Fibroblast of mammary gland (primary cell): ENCODE measurements at places on chromosomes 7 and 10.
A peak's percentile ranks its signal among the peaks of the same experiment; 100 is the strongest.

DNA sequence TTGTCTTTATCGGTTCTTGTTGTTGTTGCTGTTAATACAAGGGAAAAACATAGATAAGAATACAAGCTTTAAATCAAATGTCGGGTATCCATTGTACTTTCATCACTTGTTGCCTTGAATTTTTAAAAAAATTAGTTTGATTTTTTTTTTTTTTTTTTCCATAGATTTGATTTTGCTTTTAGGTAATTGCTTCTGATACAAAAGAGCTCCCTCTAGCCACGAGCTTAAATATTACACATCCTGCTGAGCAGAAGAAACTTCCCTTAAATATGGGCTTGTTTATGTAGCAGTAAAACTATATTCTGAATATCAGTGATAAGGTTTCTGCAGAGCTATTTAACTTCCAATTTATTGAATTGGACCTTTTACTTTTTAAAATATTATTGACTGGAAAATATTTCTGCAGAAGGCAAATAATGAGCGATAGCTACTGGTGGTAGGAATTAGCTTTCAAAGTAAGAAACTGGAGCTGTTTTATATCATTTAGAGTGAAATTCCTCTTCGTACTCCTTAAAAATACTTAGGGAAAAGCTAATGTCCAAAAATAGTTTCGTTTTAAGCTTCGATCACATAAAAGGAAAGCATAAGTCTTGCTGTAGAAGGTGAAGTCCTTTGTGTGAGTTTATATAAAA lies 216.9 kb downstream of the POLR1F start:
- peak; percentile 68 for DNase-seq

DNA sequence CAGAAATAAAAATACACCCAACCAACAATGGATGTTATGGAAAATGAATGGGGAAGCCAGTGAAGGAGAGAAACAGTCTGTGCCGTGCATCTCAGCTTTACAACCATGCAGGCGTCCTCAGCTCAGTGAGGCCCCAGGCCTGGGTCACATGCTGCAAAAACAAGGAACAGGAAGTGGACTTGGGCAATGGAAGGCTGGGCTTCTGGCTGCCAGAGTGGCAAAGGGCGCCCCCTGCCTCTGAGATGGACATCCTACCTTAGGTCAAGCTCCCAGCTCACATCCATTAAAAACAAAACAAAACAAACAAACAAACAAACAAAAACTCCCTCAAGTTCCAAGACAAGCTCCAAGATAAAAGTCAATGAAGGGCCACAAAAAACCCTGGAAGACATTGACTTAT lies 54.7 kb upstream of the AFAP1L2 start:
- peak; percentile 47 for DNase-seq

DNA sequence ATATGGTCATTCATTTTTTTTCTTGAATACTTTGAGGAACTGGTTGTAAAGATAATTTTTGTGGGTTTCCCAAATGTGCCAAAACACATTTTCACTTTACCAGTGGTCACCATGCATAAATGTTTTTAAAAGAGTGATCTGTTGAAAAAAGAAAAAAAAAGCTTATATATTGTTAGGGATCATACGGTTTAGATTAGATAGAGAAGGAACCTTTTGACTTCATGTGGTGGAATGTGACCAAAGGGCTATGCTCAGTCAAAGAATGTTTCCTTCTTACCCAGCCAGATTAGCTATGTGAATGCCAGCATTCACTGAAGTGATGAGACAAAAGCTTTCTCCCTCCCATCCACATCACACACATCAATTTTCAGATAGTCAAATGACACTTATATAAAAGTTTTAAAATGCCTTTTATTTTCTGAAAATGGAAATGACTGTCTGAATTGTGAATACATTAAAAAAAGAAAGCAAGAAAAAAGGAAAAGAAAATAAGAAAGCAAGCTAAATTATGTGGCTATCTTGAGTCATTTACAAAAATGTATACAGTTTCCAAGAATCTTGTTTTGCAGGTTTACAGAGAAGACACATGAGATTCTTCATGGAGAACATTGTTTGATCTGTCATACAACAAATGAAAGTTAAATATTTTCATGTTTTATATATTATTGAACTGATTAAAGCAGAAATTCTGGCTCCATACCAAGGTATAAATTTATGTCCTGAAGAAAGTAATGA lies 8.6 kb upstream of the CPED1 start:
- DNase-seq = peak; percentile 38

DNA sequence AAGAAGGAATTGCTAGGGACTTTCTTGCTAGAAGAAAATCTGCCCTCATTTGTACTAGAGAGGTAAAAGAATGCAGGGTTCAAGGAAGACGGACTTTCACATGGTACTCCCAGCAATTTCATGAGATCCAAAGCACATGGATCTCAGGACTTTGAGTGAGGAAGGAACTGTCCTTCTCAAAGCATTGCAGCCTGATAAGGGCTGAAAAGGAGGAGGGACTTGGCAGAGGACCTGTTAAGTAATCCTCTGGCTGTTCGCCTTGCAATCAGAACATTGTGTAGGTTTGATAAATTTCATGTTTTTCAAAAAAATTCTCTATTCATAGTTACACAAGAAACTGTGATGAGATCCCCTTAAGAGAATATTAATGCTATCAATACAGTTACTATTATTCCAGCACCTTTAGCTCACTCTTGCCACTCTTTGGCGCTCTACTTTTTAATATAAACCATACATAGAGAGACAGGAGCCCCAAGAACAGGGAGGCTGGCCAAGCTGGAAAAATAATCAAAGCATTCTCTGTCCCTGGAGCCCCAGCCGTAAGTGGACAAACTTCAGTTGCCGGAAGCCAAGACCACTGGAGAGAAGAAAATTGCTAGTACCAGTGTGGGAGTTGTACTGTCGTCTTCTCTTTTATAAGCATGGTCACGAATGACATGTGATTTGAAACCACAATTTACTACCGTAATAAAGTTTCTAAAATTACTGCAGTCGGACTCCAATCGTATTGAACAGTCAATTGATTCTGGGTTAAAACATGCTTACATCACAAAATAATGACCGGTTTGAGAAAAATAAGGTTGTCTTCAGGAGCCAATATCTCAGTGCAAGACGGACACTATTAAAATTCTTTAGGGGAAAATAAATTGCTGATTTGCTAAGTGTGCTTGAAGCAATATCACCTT lies 424.4 kb downstream of the SDK1 start:
- no peak for DNase-seq

DNA sequence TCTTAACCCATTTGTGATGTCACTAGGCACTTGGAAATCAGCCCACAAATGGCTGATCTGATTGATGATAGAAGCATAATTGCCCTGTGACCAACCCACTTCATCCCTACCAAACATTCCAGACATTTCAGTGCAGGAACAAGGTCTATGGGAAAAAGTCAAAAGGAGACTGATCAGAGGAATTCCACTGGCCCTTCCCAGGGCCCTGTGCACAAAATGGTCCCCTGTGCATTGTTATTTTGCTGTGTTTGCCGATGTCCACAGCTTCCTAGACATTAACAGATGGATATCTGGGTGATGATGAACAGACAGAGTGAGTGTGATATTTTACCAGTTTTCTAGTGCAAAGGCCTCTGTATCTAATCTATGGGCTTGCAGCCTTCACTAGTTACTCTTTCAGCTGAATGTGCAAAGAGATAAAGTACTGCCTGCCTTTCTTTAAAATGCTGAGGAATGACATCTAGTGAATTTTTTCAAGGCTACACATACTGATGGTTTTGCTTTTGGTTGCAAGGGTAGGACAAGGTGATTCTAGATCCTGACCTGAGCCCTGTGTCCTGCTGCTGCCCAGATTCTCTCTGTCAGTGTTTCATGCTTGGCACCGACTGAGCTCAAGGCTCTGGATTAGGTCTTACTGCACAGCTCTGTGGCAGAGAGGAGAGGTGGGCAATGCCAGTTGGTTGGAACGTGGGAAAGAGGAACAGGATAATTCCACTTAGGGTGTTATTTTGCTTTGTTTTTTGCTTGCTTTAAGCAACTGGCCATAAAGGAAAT lies 55.4 kb downstream of the CALD1 start:
- DNase-seq = peak; percentile 88

GRCh38 chr10:17805921-17806577 lies 3.1 kb upstream of the MRC1 start:
- no peak for DNase-seq

DNA sequence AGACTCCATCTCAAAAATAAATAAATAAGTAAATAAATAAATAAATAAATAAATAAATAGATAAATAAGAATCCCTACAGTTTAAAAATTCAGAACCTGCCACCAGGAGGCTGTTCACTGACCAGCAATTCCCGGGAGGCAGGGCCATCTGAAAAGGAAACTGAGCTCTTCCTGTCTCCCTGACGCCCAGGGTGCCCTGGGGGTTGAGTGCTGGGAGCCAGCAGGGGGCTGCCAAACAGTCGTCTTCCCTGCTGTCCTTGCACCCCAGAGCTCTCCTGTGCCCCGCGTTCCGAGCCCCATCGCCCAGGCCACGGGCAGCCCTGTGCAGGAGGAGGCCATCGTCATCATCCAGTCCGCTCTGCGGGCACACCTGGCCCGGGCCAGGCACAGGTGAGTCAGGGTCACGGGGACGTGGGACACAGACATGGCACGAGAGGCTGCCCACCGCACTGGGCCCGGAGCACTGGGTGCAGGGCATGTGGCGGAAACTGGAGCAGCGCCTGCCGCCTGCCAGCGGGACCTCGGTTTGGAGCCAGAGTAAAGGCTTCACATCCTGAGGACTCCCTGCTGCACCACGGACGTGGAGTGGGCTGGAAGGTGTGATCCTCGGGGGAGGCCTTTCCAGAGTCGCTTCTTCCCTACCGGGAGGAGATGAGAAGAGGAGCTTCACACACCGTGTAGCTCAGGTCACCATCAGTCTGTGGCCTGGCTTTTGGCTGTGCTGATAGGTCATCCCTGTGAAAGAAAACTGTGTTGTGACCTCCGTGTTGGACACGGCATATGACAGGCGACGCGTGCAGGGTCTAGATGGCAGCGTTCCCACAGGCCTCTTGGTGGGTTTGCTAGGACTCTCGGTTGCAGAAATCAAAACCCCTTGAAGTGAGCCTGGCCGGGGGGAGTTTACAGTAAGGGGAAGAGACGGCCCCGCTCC lies 25.9 kb upstream of the TTYH3 start:
- DNase-seq = no peak

DNA sequence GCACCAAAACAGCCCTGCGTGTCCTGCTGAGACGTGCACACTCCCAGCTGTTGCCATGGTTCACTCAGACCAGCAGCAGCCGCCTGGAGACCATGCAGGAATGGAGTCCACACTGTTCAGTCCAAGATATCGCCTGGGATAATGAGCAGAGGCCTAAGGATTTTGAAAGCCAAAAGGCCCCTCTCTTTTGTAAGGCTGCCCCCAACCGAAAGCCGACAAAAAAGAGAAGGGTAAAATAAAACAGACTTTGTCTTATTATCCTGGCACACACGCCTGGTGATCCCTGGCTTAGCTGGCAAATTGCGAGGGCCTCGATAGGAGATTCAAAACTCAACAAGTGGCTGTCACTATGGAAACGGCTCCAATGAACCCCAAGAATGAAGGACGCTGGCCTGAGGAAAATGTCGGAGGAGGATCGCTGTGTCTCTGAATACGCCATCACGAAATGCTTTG lies 263.6 kb downstream of the SKIDA1 start:
- DNase-seq = no peak

GRCh38 chr7:154613811-154614210 lies 389.1 kb downstream of the PAXIP1 start:
- DNase-seq = no peak

DNA sequence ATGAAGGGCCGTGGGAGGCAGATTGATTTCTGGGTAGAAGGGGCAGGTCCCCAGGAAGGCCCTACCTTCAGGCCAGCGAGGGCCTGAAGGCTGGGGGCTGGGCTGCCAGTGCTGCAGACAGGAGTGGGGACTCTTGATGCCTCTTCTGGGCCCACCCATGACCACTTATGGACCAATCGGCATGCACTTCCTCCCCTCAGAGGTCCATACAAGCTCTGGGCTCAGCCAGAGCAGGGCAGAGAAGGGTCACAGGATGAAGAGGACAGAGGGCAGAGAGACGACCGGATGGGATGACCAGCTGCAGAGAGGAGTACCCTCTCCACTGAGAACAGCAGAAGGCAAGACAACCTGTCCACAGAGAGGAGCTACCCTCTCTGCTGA lies 120.1 kb downstream of the DYNC2I1 start:
- DNase-seq = no peak

DNA sequence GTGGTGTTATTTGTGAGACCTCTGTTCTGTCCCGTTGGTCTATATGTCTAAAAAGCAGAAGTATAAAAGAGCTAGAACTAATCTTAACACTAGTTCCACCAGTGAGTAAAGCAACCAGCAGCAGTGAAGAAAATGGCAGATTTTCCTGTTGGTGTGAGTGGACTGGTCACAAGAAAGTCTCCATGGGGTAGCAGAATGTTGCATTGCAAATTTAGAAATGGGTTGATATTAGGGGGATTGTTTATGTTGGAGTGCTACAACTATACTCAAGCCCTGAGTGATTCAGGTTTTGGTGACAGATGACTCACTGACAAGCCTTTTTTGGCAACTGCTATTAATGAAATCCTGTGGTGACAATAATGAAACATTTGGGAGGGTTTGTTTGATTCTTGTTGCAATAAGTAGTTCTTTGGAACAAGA lies 5.6 kb downstream of the AVL9 start:
- peak; percentile 78 for DNase-seq

GRCh38 chr10:26714415-26715136 lies 17.1 kb downstream of the PDSS1 start:
- no peak for DNase-seq

DNA sequence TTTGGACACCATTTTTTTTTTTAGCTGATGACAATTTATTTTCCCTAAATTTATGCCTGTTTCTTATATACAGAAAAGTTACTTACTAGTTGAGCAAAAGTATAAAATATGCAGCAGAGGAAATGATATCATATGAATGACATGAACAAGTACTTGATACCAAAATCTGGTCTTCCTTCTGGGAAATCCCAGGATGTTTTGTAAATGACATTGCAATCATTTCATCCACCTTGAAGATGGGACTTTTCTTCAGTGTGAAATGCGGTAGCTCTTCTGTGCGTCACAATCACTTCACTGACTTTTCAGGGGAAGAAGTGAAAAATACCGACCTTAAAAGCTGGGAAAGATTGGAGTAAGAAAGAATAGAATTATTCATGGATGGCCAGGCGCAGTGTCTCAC lies 23.8 kb downstream of the C1QL3 start:
- no peak for DNase-seq

DNA sequence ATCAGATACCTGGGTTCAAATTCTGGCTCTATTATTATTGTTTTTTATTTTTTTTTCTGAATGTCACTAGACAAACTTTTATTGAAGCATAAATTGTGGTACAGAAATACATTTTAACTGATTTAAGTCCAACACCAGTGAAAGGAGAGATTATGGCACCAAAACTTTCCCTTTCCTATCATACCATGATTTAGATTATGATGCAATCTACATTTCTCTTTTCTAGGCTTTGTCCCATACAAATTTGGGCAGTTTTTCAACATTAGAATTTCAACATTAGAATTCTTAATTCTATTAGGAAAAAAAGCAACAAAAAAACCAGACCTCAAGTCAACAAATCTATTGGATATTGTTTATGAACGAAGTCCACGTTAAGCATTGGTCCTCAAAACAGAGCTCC lies 11.0 kb downstream of the AS3MT start:
- no peak for DNase-seq

DNA sequence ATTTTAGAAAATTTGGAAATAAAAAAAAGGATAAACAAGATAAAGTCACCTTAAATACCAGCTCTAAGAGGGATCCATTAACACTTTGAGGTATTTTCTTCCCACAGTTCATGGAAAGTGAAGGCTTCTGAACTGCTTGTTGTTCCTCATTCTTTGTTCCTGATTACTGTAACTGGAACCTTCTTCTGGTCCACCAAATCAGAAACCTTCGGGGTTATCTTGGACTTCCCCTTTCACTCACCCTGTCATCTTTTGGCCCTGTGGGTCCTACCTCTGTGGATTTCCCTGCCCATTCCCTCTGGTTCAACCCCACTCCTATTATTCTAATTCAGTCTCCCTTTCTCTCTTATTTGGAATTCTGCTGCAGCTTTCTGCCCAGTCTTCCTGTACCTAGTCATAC lies 116.5 kb upstream of the PRPS1L1 start:
- DNase-seq = no peak
